Suppressor macrophage (primary cell): ENCODE measurements at places on chromosomes 1 and 21.

DNA sequence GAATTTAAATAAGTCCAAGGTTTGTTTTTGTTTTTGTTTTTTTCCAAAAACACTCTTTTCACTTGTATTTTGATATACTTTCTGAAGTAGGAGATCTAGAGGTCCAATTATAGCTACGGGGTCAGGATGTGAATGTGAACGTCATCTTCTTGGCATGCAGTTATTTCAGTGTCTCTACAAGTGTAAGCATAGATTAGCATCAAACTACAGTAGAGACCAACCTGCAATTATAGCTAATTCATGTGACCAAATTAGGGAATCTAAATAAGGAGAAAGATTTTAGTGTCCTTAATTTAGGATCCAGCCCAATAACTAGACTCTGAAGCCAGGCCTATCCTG, 107.3 kb upstream of the PALMD start:
- no peak for DNase-seq

GRCh38 chr1:67031121-67031858, 22.7 kb downstream of the SLC35D1 start:
- no peak for DNase-seq

DNA sequence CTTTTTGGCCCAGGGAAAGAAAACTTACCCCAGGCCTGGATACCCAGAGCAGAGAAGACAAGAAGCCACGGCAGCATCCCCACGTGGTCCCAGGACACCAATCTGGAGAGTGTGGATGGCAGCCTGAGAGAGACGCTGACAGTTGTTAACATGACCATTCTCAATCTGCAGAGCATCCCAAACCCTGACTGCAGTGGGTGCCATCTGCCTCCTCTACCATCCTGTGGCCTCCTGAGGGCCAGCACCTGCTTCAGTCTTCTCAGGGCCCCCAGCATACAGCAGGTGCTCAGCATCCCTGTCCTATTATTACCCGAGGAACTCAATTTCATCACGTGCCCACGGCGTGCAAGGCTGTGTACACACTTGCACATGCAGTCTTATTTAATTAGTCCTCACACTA, 785 bp downstream of the PGLYRP4 start:
- DNase-seq = no peak

DNA sequence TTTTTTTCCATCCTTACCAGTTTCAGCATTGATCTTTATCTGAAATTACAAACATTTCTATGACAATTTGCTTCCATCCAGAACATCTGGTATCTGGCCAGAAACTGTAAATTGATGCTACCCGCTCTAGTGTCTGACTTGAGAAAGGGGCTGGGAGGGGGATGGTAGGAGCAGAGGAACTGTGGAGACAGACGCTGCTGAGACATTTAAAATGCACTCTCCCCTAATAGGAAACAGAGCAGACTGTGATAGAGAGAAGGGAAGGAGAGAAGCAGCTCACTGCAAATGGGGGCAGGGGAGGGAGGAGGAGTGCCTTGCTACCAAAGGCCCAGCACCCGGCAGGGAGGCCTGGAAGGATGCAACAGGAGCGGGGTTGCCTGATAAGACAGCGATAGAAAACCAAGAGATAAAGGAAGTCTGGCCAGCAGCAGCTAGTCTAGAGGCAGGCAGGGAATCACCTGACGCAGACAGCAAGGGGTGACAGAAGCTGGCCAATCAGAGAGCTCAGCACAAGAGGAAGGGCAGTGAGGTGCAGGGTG, 195.5 kb upstream of the NFIA start:
- DNase-seq = no peak

- no peak for DNase-seq
These were observed 24.4 kb downstream of the TMCO4 start for GRCh38 chr1:19775317-19775716.

- no peak for DNase-seq
These were observed 6.0 kb upstream of the ST6GALNAC3 start for GRCh38 chr1:76068542-76068941.

DNA sequence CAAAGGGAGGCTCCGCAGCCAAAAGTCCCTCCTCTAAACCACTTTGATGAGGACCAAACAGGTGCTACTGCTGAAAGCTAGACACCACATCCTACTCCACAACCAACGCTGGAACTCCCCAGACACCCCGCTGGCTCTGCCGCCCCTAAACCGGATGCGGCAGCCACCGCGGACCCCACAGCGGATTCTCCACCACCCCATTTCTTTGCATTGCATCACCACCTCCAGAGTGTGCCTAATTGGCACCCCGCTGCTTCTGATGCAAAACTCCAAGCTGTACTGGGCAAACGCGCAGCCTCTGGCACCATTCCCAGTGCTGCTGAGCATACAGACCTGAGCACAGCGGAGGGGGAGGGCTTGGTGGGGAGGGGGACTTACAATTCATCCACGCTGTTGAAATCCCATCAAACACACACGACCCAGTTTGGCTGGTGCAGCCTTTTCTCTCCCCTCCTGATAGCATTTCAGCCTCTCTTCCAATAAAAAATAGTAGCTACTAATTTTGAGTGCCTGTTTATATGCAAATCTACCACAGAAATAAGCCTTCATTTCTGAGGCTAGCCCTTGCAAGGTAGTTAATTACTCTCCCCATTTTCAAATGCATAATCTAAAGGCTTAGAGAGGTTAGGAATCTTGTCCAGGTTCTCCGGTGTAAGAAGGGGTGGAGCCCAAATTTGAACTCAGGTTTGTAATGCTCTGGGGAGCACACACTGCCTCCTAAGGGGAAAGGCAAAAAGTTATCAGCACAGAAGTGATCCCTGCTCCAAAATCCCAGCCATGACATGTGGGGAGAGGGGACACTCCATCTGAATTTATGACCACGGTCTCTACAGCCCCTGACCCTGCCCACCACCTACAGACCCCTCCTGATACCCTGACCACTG, 12.2 kb upstream of the RGS16 start:
- no peak for DNase-seq

GRCh38 chr1:46341222-46342083, 846 bp downstream of the NSUN4 start:
- no peak for DNase-seq

DNA sequence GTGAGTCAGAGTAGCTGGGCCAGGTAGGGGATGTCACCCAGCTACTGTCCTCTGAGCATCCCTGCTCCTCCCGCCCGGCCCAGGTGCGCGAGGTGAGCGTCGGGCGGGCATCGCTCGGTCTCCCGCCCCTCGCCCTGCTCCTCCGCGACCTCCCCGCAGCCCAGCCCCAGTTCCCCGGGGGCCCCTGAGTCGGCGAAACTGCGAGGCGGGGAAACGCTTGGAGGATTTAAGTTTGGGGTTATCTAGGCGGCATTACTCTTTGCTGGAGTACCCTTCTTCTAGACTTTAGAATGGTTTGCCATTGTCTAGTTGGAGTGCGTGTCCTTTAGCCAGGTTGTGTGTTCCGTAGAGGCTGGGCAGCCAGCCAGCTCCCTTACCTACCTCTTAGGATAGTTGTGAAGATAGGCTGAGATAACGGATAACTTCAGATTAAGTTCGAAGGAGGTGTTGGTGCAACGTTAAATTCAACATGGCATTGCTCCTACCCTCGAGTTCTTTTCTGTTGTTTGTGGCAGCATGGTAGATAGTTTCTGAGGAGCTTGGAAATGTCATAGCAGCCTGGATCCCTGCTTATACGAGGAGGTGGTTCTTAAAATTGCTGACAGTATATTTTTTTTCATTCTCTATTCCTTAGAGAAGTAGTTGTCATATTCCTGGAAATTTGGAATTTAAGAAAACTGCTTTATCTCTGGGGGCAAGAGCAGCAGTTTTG, 697 bp downstream of the AGO3 start:
- DNase-seq = peak; percentile 7

DNA sequence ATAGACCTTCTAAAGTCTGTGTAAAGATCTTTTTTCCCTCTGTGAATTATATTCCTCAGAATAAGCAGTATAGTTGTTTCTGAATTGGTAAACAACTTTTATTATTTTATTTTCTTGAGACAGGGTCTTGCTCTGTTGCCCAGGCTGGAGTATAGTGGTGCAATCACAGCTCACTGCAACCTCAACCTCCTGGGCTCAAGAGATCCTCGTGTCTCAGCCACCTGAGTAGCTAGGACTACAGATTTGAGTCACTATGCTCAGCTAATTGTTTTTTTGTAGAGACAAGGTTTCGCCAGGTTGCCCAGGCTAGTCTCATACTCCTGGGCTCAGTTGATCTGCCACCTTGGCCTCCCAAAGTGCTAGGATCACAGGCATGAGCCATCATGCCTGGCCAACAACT, 26.6 kb upstream of the HMGN1 start:
- DNase-seq = no peak

GRCh38 chr1:62218604-62219003, 24.0 kb downstream of the L1TD1 start:
- peak; percentile 35 for DNase-seq

DNA sequence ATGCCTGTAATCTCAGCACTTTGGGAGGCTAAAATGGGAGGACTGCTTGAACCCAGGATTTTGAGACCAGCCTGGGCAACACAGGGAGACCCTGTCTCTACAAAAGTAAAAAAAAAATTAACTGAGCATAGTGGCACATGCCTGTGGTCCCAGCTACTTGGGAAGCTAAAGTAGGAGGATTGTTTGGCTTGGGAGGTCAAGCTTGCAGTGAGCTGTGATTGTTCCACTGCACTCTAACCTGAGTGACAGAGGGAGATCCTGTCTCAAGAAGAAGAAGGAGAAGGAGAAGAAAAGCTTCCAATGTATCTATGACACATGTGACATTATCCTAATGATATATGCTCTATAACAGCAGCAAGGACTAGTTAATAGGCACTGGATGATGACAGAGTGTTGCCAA, 20.1 kb upstream of the ARHGAP29 start:
- DNase-seq = no peak

GRCh38 chr1:87179851-87180519, 148.7 kb upstream of the LMO4 start:
- peak; percentile 85 for DNase-seq

GRCh38 chr1:184895086-184895485, 79.2 kb downstream of the NIBAN1 start:
- DNase-seq = no peak
